ENCODE measurements at places on chromosomes 4 and X.

GRCh38 chr4:98536631-98537030 is 121.8 kb downstream of the TSPAN5 start:
- DNase-seq, result no peak

DNA sequence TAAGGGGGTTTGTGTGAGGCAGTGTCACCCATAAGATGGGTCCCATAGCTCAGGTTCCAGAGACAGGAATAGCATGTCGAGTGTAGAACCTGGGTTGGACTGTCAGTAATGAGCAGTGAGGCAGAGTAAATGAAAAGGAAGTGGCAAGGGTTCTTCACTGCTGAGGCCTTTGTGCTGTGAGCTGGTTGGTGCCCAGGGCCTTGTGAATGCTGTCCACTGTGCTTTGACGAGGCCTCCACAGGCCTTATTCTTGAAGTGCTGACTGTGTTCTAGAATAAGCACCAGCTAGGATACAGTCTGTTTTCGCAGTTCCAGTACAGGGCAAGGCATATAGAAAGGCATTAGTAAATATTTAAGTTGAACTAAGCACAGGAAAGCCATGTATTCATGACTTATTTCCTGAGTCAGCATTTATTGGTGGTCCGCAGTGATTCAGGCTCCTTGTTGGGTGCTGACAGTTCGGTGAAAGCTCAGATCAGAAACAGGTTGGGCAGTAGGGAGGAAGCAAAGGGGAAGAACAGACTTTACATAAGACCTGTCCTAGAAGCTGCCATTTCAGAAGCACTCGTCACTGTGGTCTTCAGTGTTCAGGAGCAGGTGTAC is 25.6 kb upstream of the TADA2B start:
- DNase-seq, result no peak

DNA sequence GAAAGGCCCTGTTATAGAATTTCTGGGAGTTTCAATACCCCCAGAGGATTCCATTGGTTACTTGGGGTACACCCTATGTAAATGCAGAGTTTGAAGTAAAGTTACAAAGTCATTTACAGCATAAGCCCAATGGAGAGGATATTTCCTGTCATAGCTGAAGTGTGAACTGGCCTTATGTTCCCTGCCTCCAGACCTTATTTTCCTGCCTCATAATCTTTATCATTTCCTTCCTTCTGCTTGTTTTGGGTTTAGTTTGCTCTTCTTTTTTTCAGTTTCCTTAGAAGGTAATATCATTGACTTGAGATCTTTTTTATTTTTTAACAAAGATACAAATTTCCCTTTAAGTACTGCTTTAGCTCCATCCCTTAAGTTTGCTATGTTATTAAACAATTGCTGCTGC is 85.4 kb downstream of the PPEF1 start:
- no peak for DNase-seq

DNA sequence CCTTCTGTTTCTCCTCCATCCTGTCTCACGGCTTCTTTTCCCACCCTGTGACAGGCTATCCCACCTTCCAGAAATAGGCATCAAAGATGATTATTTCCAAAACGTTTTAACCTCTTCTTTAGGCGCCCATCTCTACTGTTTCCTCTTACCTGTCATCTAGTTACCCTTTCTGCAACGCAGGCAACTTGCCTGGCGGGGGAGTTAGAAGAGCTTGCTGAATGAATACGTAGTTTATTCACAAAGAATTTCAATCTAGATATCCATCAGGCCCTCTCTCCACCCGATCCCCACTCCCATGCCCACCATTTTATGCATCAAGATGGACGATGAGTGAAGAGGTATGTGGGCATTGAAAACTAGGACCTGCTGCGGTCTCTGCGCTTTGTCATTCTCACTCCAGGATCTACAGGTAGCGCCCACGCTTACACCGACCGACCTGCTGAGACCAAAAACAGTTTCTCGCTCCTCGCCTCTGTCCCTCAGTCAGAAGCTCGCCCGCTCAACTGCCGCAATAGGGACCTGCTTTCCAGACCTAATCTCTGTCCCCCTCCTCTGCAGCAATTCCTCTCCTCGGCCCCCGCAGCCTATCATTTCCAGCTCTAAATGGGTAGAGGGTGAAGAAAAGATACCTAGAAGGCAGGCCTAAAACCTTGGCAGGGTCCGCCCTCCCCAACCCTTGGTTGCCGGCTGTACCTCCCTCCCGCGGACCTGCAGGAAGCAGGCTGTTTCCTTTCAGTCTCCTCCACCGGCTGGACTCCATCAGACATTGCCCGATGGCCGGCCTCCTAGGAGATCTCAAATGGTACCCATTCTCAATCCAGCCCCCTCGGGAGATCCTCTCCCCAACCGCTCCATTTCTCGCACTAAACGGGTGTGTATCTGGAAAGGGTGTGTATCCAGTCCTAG is 624 bp downstream of the BEX5 start:
- DNase-seq, result no peak

- peak; percentile 62 for DNase-seq
These were observed 28.1 kb upstream of the MAN2B2 start for GRCh38 chr4:6546681-6547447.

- DNase-seq, result no peak
These were observed 216.1 kb upstream of the FAT1 start for GRCh38 chr4:186939766-186940165.

GRCh38 chrX:38965888-38966287 is 164.6 kb downstream of the MID1IP1 start:
- DNase-seq, result no peak
